ENCODE measurements at places on chromosomes 7 and 10. TPM values are rescaled to one million over a fixed set of nuclear protein-coding genes. Genes with fewer than 3 reads are reported as not detected.

PANK1 gene
- total RNA-seq: 10.3 TPM

CALCR gene
- total RNA-seq: not detected

LEP gene
- total RNA-seq: 7.4 TPM

PSTK gene
- total RNA-seq: 8.6 TPM

TMEM196 gene
- not detected for total RNA-seq

CYP51A1 gene
- 39.0 TPM for total RNA-seq

SEMA3C gene
- 90.6 TPM for total RNA-seq

AKR1D1 gene
- total RNA-seq: not detected

DNA sequence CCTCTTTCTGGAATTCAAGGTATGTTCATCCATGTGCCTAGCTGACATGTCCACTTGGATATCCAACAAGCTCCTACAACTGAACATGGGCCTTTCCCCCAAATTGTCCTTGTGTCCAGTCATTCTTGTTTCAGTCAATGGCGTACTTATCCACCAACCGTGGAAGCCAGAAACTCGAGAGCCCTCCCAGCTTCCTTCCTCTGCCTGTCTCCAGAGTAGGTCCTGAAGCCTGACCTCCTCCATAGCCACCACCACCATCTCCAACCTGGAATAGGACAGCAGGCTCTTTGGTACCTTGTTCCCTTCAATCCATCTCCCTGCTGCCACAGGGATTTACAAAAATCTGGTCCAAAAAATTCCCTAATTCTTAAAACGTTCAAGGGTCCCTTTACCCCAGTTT lies 305.1 kb downstream of the RPS24 start:
- DNase-seq: peak; percentile 82

DNA sequence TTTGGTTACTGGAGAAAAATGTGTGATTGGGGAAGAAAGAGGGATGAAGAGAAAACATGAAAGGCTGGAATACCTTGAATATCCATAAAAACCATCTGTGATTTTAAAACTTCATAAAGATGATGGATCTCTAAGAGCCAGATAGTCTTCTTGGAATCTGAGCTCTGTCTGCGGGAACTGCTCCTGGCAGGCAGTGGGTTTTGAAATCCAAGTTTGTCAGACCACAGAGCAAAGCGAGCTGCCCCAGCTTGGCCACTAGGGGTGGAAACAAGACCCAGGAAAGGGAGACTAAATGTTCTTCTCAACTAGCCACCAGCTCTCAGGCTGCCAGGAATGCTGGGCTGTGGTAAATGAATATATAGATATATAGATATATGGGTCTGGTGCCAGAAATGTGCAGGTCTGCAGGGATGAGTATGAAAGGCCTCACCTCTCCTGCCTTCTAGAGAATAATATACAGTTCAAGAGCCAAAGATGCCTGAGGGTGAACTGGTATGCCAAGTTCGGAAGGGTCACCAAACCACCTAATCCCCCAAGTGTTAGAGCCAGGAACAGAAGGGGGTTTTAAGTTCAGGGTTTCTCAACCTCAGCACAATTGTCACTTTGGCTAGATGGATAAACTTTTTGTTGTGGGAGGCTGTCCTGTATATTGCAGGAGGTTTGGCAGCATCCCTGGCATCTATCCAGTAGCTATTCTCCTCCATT lies 208.8 kb downstream of the KCNMA1 start:
- DNase-seq: no peak

GRCh38 chr10:2145491-2145890 lies 408.2 kb upstream of the ADARB2 start:
- no peak for DNase-seq

- no peak for DNase-seq
These were observed 225.4 kb downstream of the USP6NL start for GRCh38 chr10:11386044-11386443.

DNA sequence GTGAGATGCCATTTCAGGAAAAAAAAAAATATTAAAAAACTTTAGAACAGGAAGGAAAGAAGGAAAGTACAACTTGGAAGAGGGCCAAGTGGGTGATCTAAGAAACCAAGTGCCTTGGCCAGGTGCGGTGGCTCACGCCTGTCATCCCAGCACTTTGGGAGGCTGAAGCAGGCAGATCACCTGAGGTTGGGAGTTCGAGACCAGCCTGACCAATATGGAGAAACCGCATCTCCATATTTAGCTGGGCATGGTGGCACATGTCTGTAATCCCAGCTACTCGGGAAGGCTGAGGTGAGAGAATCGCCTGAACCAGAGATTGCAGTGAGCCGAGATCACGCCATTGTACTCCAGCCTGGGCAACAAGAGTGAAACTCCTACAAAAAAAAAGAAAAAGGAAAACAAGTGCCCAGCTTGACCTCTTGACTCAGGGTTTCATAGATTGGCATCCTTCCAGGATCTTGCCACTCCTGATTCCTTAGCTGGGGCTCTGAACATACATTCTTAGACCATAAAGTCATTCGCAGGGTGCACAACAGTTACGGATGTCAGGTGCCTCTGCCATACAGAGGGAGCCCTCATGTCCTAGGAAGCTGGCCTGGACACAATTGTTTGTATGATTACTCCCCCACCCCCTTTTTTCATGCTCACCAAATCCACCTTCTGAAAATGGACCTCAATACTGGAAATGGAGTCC lies 2.1 kb upstream of the GUSB start:
- DNase-seq: no peak

DNA sequence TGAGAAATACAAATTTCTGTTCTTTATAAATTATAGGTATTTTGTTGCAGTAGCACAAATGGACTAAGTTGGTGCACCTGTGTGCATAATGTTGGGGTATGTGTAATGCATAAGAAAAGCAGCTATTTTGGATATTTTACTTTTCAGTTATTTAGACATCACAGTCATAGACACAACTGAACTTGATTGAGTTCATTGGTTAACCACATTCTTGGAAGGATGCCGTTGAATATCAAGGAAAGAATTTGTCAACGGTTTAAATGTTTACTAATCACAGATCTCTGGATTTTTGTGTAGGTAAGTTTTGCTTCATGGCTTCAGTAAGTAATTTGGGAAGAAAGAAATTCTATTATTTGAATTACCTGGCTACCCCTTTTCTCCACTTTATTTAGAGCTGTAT lies 4.1 kb downstream of the OTUD1 start:
- DNase-seq: no peak

- no peak for DNase-seq
These were observed 918.9 kb downstream of the GRID1 start for GRCh38 chr10:85447690-85448089.

DNA sequence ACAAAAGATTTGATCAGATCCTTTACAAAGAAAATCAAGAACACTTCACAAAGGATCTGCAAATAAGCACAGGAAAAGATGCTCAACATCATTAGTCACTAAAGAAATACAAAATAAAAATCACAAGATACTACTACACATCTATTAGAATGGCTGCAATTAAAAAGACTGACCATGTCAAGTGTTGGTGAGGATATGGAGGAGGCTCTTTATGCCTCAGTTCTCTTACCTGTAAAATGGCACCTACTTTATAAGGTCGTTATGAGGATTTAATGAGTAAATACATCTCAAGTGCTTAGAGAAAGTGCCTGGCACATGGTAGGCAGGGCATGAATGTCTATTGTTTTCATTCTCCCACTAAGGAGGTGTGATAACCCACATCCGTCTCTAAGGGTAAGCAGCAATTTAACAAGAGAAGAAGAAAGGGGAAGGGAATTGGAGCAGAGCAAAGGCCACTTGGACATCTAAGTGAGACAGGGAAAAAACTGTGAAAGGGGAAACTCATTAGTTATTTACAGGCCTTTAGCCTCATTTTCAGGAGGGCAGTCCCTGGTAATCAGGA lies 157.5 kb upstream of the NFE2L3 start:
- no peak for DNase-seq

- no peak for DNase-seq
These were observed 108.5 kb upstream of the SFMBT2 start for GRCh38 chr10:7519351-7519750.

DNA sequence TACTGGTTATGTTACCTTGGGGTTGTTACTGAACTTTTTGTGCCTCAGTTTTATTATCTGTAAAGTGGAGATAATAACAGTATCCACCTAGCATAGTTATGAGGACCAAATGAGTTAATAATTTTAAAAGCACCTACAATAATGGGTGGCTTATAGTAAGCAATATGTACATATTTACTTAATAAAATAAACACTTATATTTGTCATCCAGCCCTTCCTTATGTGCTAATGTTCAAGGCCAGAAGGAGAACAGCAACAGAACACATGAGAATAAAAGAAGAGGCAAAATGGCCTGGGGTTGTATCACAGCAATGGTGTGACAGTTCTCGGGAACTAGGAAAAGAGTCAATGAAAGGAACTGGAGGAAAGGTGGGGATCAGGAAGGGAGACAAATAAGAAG lies 255.4 kb upstream of the LRGUK start:
- DNase-seq: no peak

GRCh38 chr10:59176241-59177030 lies at the start of gene PHYHIPL:
PHYHIPL (plus strand) TSS chr10:59176643; CDS start chr10:59176854, 211 bp downstream.
- no peak for DNase-seq

All from vagina (tissue), 2 donors.